Mammary epithelial cell (primary cell): ENCODE measurements at places on chromosomes 3 and 15.

DNA sequence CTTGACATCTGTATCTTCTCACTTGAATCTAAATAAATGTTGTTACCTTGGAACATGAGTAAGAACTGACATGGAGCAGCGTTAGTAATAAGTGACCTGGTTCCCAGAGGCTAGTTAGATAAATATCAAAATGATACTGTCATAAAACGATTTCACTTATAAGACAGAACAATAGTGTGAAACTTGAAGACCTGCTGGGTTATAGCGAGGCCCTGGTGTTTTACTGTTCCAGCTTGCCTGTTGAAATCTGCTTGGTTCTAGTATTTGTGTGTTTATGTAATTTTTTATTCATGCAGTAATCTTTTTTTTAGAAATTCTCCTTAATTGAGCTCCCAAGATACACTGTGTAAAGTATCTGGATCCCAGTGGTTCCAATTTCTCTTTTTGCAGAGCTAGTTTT, 129.4 kb downstream of the CACNA2D3 start:
- DNase-seq, result no peak

DNA sequence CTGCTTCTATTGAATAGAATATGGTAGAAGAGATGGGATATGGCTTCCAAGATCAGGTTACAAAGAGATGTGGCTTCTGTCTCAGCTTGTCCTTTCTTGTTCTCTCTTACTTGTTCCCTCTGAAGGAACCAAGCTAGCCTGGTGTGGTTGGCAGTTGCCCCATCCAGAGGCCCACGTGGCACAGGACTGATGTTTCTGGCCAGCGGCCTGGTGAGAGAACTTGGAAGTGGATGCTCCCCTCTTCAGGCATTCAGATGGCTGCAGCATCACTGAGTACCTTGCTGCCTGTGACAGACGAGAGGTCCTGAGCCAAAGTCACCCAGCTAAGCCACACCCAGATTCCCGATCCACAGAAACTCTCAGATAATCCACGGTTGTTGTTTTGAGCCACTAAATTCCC, 183.6 kb downstream of the NSMCE3 start:
- DNase-seq, result peak; percentile 20

DNA sequence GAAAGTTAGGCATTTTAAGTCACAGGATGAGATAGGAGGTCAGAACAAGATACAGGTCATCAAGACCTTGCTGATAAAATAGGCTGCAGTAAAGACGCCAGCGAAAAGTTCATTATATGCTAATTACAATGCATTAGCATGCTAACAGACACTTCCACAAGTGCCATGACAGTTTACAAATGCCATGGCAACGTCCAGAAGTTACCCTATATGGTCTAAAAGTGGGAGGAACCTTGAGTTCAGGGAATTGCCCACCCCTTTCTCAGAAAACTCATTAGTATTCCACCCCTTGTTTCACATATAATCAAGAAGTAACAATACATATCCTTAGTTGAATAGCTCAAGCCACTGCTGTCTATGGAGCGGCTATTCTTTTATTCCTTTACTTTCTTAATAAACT, 92.7 kb upstream of the PLXND1 start:
- DNase-seq, result no peak

- DNase-seq, result no peak
Observed at GRCh38 chr15:25931851-25932250, 68.7 kb upstream of the ATP10A start.

- DNase-seq, result peak; percentile 13
Observed at GRCh38 chr3:124168271-124168670, 176.3 kb upstream of the ROPN1 start.

GRCh38 chr3:8663177-8664061, 18.8 kb upstream of the SSUH2 start:
- peak; percentile 65 for DNase-seq
